ENCODE measurements at places on chromosomes 12 and 14.

GRCh38 chr12:107027636-107028053, 40.7 kb upstream of the MTERF2 start:
- DNase-seq: no peak

DNA sequence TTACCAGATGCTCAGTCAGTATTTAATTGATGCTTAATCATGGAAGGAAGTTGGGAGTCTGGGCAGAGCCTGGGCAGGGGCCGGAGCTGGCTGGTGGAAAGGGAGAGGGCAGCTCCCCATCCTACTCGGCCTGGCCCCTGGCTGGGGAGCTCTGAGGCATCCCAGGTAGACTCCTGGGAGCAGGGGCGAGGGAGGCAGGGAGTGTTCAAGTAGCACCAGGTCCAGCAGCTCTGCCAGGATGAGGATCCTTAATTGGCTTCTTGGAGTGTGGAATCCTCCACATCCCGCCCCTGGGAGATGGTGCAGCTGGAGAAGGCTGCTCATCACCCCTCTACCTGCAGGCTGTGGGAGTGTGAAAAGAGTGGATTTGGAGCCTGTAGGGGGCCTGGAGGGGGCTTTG, 30.9 kb downstream of the SYNDIG1L start:
- DNase-seq: no peak

GRCh38 chr12:68418137-68418460, 85.9 kb upstream of the MDM1 start:
- no peak for DNase-seq

GRCh38 chr12:48556631-48557030, 13.2 kb downstream of the LALBA start:
- no peak for DNase-seq

DNA sequence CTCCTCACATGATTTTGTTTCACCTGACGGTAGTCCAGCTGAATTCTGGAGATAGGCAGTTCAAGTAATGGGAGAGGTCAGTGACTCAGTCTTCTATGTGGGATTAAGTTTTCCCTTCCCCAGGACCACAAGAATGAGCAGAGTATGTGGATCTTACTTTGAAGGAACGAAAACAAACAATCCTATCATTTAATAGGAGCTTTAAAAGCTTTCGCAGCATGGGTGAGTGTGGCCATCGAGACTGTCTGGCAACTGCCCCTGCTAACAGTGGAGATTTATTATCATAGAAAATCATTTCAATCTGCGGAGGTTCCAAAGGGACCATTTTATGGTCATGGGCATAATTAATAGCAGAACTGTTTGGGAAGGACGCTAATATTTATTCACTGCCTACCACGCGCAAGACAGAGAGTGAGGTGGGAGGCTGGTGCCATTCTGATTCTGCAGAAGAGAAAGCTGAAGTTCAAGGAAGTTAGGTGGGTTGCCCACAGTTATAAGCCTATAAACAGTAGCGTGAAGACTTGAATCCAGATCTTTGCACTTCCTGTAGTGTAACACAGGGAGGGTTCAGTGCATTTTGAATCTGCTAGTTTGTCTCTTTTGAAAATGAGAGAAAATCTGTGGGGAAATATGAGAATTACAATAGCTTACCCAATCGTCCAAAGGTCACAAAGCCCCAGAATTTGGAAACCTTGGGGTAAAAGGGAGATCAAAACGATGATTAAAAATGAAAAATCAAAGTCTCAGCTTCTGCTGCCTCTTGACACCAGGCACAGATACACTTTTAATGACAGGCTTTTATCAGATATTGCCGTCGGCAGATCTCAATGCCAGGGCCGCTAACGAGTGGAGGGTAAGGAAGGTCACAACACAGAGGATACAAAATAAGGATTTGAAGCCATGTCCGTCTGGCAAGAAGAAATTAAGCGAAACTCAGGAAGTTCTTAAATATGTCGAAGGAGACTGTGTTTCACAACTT, 209.6 kb downstream of the CRADD start:
- no peak for DNase-seq

GRCh38 chr14:60544659-60545058, 35.7 kb downstream of the SIX6 start:
- DNase-seq: no peak

- DNase-seq: no peak
Measured at GRCh38 chr12:71849109-71849851, 9.7 kb downstream of the TBC1D15 start.

- no peak for DNase-seq
Measured at GRCh38 chr12:64706857-64707256, 52.3 kb downstream of the GNS start.

DNA sequence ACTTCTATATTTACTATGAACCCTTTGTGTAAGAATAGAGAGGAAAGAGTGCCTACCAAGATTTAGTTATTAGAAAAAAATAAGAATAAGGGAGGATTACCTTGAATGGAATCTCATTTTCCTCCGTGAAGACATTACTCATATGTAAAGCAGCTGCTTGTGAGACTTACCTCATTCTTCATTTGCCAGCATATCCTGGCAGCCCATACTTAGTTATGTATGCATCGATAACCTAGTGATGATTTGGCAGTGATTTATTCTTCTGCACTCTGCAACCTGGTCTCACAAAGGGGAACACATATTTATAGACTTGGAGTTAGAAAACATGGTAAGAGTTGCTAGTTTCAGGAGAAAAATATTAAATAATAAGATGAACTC, 56.8 kb downstream of the LRFN5 start:
- DNase-seq: no peak

DNA sequence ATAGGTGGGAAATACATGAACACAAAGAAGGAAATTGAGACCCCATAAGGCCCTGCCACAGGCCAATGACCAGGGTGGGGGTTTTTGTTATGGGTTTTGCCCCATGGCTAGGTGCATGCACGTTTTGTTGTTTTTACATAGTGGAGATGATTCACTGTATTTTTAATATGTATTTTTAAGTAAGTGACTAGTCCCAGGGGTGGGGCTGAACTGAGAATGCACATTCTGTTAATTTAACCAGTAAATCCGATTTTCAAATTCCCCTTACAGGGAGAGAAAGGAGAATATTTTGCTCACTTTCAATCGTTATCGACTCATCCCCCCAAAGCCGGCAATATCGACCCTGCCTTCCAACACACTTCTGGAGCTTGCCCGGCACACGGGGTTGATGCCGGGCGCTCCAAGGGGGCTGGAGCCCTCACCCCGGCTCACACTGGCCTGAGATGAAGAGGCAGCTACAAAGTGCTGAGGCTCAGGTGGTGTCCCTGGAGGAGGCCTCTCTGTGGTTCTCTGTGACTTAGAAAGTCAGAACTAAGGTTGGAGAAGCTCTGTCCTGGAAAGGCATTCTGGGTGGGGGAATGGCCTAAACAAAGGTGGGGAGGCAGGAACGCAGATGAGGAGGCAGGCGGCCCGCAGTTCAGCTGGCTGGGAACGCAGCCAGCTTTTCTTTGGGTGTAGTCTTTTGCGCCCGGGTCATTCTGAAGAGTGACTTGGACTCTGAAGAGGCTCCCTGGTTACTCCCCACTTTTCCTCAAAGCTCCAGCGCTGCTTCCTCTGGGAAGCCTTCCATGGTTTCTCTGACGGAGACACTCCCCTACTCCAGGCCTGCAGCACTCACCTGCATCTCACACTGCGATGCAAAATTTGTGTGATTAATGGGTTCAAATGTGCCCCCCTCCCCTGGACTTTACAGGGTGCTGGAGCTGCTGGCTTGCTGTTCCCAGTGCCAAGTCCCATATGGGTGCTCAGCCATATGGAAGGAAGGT, 50.7 kb upstream of the DLK1 start:
- DNase-seq: no peak

DNA sequence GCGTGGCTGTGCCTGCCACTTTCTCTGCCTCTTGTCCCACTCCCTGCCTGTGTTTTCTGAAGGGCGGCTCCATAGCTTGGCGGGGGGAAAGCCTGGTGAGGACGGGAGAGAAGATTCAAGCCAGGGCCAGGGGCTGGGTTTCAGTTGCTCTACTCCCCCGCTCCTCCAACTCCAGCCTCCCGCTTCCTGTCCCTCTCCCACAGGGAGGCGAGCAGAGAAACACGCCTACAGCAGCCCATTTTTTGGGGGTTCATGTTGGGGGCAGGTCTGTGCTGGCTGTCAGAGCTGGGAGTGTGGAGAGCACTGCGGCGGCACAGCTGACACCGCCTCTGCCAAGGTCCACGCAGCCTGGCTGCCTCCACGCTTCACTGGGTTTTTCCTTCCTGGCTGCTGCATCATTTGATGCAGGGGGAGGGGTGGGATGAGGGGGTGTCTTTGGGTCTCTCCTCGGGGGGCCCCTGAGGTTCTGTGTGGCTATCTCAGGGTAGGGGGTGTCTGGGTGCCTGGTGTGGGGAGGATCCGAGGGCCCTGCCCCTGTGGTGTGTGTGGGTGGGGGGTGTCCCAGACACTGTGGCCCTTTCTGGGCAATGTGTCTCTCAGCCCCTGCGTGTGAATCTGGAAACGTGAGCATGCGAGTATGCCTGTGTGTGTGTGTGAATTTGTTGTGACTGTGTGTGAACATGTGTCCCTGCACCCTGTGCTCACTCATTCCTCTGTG, 10.7 kb upstream of the KRT80 start:
- DNase-seq: no peak

GRCh38 chr12:62258941-62259630, 1.1 kb upstream of the USP15 start:
- no peak for DNase-seq

GRCh38 chr14:35088514-35088913, 33.3 kb downstream of the PPP2R3C start:
- DNase-seq: no peak

- DNase-seq: no peak
Measured at GRCh38 chr12:40106202-40106533, 287 bp upstream of the SLC2A13 start.

- DNase-seq: peak; percentile 68
Measured at GRCh38 chr14:75147423-75148071, 20.7 kb upstream of the NEK9 start.

DNA sequence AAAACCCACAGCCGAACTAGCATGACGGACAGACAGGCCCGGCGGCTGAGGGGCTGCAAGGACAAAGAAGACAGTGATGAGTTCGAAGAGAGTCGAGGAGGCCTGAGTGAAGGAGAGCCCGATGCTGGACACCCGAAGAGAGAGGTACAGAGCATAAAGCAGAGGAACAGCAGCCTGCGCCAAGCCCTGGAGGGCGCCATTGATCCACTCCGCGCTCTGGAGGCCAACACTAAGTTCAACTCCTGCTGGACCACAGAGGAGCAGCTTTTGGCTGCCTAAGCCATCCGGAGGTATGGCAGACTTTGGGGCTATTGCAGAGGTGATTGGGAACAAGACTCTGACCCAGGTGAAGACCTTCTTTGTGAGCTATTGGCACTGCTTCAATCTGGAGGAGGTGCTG, 7.8 kb upstream of the PLXNC1 start:
- DNase-seq: peak; percentile 44

- DNase-seq: no peak
Measured at GRCh38 chr12:104504146-104504545, 47.4 kb downstream of the CHST11 start.

DNA sequence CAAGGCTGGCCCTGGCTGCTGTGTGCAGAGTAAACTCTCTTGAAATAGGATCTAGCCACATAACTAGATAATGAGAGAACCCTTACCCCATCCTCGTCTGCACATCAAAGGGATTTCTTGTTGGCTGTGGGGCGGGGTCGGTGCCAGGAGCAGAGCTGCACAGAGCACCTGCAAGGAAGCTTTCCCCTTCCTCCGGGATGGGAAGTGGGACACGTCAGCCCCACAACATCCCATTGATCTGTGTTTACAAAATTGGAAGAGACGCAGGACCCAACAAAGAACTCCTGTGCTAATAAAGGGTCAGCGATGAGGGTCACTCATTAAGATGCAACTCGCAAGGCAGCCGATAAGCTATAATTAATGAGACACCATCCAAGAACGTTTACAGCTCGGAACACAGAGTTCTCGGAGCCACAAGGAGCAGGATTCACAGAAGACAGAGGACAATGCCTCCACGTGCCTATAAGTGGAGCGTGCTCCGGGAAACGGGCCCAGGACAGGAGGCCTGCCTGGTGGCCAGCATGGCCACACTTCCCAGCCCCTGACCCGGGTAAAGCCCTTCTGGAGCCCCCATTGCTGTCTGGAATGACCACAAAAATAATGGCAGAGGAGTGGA, 171.5 kb downstream of the SLC15A4 start:
- DNase-seq: no peak

DNA sequence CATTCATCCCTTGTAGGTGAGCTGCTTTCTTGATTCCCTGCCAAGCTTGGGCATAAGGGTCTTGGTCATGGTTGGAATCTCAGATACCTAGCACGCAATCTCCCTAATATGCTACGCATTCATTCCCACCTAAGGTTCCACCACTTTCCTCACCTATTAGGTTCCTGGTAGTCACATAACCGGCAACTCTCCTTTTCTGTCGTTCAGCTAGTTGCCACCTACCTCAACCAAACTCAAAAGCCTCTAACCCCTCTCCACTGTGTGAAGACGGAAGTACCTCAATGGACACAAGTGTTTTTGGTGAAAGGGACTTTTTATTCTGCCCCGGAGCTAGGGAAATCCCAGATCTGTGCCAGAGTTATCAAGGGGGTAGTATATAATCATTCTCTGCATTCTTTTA, 1.3 kb upstream of the TBC1D15 start:
- no peak for DNase-seq

DNA sequence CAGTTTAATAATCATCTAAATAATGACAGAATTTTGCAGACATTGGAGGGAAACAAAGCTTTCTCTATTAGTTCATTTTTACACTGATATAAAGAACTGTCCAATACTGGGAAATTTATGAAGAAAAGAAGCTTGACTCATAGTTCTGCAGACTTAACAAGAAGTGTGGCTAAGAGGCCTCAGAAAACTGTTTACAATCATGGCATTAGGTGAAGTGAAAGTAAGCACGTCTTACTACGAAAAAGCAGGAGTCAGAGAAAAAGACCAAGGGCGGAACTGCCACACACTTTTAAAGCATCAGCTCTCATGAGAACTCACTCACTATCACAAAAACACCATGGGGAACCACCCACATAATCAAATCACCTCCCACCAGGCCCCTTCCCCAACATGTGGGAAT, 804.4 kb downstream of the FLRT2 start:
- DNase-seq: no peak

GRCh38 chr14:106872611-106873446, 1346.4 kb downstream of the TMEM121 start:
- peak; percentile 64 for DNase-seq

- no peak for DNase-seq
Measured at GRCh38 chr12:83179999-83180398, 493.3 kb downstream of the TMTC2 start.

GRCh38 chr14:100729982-100730381, 3.3 kb downstream of the DLK1 start:
- no peak for DNase-seq

GRCh38 chr14:33040372-33041140, 101.9 kb downstream of the NPAS3 start:
- no peak for DNase-seq

GRCh38 chr14:65062096-65063075, 39.9 kb downstream of the MAX start:
- DNase-seq: no peak

- no peak for DNase-seq
Measured at GRCh38 chr14:99402950-99403349, 77.7 kb downstream of the SETD3 start.

DNA sequence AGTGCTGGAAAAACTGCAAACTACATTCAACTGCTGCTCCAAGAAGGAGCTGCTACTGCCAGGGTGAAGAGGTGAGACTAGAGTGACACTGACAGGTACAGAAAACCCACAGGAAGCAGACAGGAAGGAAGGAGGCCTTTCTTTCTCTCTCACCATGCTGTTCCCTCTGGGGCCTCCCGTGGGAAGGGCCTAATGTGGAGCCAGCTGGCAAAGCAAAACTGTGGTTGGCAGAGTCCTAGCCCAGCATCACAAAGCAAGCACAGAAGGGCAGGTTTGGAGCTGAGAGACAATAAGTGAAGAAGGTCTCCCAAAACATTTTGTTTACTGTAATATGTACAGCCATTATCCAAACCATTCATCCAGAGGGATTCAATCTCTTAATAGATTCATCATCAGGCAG, 122.5 kb upstream of the MAX start:
- peak; percentile 52 for DNase-seq

All from left ventricle myocardium superior (tissue), 1 donor.